ENCODE measurements at places on chromosomes 7 and 10.

DNA sequence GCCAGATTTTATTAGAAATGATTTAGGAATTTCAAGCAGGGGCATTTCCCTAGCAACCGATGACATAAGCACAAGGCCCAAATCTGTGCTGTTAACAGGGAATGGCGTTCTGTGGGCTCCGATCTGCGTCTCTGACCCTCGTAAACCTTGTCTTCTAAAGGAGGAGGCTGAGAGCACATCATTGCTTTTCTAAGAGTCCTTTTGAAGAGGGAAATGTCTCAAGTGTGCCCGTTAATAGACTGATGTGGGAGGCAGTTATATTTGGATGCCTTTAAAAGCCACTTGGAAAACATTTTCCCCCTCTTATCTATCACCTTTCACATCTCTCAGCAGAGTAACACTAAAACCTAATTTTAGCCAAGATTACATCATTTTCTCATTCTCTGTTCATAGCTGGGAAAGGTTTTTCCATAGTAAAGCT, 424.1 kb upstream of the GALNT17 start:
- DNase-seq = no peak

DNA sequence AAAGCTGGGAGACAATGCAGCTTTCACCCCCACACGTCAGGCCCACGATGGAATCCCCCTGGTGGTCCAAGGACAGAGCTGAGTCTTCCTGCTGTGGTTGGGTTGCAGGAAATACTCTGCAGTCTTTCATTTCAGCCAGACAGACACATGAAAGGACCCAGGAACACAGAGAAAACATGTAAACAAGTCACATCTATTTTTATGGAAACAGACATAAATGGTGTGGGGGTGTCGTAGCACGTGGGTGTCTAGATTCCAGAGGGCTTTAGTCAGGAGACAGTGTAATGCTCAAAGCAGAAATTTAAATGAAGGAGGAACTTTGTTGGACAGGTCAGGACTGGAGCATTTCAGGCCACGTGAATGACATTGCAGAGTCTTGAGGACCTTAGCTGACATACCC, 444.6 kb downstream of the SUGCT start:
- DNase-seq = no peak

GRCh38 chr10:74384615-74385183, 233.7 kb downstream of the ADK start:
- DNase-seq = no peak

DNA sequence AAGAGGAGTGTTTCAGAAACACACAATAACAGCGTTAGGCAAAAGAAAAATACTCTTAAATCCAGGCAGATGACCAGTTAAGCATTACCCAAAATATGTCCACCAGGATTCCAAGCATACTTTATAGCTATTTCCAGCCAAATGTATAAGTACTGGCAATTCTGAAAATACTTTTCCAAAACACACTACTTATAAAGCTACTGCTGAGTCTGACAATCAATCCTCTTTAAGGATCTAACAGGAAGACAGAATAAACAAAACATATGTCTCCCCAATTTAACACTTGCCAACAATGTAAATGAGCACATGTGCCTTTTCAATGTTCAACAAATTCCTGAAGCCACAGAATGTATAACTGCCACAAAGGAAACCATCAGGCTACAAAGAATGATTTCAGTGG, 370.9 kb downstream of the SORCS1 start:
- DNase-seq = no peak

DNA sequence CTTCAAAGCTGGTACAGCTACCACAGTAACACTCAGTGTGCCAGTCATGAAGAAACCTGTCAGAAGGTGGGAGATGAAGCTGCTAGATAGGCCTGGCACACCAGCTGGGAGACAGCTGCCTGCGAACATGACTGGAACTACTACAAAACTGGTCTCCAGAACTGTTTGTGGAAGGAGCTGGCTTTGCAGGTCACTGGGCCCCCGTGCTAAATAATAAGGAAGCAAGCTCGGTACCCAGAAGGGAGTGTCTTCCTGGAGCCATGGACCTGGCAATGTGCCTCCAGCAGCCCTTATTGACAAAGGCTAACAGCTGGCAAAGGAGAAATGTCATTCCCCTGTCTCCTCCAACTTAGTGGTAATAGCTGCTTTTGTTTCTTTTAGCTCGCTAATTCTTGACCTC, 1217.6 kb upstream of the LRRN3 start:
- DNase-seq = no peak

DNA sequence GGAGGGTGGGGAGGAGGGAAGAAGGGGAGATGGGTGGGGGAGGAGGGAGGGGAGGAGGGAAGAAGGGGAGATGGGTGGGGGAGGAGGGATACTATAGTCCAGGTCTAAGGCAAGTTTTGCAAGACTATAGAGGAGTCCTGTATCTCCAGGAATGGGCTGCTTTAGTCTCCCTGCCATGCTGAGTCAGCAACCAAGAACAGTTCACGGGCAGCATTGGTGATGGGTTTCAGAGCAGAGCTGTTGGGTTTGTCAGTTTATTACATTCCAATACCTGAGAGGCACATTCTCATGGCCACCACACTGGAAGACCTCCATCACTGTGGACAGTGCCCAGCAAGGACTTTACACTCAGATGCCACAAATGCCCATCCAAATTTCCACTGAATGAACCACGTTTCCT, 212.7 kb downstream of the GRM8 start:
- DNase-seq = no peak

DNA sequence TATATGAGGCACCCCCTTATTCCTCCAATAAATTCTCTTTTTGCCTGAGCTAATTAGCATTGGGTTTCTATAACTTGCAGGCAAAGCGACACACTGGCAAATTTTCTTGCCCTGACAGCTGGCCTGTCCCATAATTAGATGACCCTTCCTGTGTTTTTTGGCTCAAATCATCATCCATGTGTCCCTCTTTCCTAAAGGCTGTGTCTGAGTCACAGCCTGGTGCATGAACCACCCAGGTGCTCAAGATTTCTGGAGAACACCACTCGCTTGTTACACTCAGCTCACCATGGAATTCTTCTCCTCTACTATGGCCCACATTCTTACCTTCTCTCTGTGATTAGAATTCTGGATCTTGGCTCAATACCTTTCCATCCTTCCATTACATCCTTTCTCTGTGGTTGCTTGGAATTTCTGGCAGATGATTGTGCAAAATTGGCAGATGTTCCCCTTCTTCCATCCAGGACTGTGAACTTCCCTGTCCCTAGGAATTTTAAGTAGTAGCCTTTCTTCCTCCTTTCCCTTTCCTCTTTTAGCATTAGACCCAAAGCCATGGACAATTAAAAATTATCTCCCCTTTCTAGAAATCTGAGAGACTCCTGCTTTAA, 116.0 kb upstream of the ANKRD1 start:
- no peak for DNase-seq

DNA sequence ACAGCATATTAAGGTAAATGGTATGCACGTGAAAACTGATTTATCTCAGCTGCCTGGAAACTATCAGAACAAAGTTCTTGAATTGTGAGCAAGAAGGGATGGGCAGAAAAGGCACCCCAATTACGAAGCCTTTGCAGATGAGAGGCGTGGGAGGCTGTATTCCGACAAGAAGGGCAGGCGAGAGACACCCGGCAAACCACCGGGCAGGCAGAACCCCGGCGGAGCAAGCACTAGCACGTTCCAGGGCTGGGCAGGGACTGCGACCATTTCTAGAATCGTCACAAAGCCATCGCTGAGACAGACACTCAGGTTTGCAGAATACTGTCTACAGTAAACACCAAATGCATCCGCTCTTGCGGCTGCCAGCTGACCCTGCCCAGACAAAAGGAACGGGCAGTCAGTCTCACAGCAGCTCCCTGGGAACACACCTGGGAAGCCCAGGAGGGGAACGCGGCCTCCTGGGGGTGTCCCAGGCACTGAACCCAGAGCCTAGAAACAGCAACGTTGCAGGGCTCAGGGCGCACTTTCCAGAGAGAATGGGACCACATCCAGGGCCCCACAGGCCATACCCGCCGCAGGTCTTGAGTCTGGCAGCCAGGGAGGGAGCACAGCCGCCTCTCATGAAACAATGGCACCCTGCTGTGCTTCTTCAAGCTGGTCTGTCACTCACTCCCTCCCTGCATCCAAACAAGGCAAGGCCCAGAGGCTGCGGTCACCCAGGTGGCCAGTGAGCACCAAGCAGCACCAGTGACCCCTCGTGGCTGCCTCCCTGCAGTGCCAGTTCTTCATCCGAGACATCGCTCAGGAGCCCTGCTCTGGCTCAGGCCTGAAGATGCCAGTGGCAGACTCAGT, 261.9 kb downstream of the PTPRN2 start:
- DNase-seq = no peak

- no peak for DNase-seq
These were observed 76.9 kb downstream of the CYP51A1 start for GRCh38 chr7:92057375-92057774.

DNA sequence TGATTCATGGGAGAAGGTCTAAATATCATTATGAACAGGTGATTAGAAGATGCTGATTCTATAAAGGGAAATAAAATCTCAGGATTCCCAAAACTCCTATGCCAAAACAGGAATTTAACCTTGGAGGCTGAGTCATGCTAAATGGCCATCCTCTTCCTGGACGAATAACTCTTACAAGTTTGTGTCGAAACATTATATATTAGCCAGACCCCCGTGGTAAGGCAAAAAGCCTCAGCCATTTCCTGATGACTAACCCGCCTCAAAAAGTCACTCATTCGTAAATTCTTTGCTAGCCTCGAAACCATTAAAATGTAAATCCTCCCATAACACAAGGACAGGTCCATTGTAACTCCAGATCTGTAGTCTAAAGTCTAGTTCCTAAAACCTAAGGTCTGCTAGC, 32.0 kb downstream of the CUL2 start:
- DNase-seq = no peak

DNA sequence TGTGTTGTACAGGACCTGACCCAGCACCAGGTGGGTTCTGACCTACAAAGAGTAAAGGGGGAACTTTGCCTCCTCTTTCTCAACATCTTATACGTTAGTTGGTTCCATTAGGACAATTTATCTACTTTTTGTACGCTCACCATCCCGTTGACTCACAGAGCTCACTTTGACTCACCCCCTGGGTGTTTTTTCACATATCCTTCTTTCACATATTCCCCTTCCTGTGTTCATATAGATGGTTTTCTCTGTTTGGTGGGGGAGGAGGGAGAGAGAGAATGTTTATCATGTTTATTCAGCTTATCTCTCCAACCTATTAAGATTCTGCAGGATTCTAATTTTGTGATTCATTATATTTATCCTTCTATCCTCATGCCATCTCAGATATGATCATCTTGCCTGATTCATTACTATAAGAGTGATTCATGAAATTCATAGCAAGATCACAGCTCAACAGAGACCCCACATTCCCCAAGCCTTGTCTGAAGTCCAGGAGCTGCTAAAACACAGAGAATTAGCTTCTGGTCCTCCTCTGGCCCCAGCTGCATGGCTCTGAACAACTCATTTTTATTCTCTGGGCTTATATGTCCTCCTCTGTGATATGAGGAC, 37.2 kb downstream of the PRSS2 start:
- no peak for DNase-seq

DNA sequence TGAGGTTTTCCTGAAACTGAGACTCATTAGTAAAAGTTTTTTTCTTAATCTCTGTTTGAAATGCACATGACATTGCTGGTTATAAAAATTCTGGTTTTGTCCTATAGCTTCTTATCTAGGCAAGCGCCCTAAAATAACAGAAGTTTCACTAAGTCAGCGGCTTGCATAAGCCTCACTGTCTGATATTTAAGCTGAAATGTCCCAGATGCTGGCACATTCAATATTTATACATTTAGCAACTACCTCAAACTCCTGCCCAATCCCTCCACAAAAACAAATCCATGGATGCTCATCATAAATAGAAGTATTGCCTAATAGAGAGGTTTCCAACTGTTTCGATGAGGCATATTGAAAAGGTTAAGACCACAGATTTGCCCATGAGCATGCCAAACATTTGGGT, 83.1 kb upstream of the EGR2 start:
- DNase-seq = no peak

DNA sequence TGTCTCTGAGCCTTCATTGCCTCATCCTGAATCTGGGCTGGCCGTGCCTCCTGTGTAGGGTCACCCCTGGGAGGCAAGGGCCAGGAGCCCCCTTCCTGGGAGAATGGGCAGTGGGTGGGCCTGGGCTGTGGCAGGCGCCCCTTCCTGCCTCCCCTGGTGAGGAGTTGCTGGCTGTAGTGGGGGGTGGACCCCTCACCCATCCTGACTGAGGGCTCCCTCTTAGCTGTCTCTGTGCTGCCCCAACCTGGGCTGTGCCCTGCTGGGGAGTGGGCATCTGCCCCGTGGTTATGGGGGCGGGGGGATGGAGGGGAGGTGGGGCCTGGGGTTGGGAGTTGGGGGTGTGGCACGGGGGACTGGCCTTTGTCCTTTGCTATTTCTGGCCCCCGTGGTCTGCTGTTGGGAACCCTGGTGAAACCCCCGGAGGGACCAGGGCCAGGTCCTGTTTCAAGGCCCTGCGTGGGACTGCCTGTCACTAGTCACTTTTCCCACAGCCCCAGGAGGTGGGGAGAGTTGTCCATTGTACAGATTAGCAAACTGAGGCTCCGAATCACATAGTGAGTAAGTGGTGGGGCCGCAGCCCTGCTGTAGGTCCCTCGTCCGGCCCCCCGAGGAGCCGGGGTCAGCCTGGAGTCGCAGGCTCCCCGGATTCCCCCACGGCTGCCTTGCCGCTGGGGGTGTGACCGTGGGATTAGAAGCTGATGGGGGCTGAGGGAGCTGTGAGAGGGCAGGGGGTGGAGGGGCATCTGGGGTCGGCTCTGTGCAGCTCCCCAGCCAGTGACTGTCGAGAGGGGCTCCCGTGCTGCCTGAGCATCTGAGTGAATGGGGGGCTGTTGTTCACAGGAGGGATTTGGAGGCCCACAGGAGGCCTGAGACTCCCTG, 2.7 kb downstream of the TTYH3 start:
- no peak for DNase-seq

- no peak for DNase-seq
These were observed 53.9 kb downstream of the AP3M1 start for GRCh38 chr10:74096777-74097176.

GRCh38 chr7:157762824-157763223, 426.0 kb downstream of the DNAJB6 start:
- no peak for DNase-seq

DNA sequence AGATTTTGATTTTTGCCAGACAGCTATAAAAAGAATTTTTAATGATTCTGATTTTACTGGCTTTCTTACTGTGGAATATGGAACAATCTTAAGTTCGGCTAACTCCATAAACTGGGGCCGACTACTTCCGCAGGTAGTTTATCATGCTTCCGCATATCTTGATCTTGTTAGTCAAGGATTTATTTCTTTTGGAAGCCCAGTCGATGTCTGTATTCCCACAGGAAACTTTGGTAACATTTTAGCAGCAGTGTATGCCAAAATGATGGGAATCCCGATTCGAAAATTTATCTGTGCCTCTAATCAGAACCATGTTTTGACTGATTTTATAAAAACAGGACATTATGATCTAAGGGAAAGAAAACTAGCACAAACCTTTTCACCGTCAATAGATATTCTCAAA, 8.1 kb downstream of the THNSL1 start:
- DNase-seq = no peak
